Activated CD4-positive, CD25-positive, alpha-beta regulatory T cell treated with anti-CD3 and anti-CD28 coated beads, Interleukin-2, amount 50 U/mL, for 16 hours (primary cell): ENCODE measurements at places on chromosomes 3 and 15.

- DNase-seq = no peak
Measured at GRCh38 chr15:33500432-33501195, 189.8 kb downstream of the RYR3 start.

- DNase-seq = no peak
Measured at GRCh38 chr3:156892701-156893100, 66.5 kb downstream of the LEKR1 start.

GRCh38 chr15:73949496-73949895 is 23.2 kb downstream of the LOXL1 start:
- DNase-seq = no peak

GRCh38 chr3:147413686-147414389 is 4.7 kb downstream of the ZIC1 start:
- DNase-seq = no peak

DNA sequence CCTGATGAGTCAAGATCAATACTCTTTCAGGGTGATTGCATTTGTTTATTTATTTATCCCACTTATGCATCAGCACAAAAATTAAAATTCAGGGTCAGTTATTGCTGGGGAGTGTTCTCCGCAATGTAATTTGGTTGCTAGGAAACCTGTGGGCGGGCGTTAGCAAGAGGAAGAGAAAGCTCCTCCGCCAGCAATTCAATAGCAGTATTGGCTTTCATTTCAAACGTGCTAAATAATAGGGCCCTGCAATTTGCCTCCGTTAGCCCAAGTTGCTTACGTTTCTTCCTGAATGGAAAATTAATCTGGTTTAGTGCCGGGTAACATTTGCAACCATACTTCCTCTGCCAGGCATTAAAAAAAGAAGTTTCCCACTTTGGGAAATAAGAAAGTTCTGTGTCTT is 35.5 kb upstream of the PLCL2 start:
- peak; percentile 17 for DNase-seq

- DNase-seq = no peak
Measured at GRCh38 chr15:71591057-71591456, 219.3 kb upstream of the NR2E3 start.

DNA sequence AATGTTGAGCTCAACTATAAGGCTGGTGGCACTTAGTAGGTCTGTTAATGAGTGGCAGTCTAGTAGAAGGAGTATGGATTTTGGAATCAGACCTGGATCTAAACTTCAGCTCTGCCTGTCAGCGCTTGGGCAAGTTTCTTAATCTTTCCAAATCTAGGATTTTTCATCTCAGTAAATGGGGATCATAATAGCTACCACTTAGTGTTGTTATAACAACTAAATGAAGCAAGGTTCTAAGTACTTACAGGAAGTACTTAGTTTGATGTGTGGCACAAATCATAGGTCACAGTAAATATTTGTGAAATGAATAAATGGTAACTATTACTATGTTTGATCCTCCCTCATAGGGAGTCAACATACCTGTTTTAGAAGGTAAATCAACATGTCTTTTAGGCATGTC is 31.4 kb downstream of the SLC49A4 start:
- DNase-seq = no peak

DNA sequence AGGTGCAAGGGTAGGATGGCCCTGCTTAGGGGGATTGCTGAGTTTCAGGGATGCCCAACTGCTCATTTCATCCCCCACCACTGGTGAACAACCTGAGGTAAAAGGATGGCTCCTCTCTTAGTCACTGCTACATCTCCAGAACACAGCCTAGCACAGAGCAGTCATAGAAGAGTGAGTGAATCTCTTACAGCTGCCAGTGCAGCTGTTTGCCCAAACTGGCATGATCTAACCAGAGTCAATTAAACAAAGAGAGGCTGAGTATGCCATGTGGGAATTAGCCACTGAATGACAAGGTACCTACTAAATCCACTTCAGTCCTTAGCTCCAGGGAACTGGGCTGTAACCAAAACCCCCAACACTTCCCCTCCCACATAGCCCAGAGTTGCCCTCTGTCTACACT is 6.8 kb upstream of the NCKIPSD start:
- no peak for DNase-seq

DNA sequence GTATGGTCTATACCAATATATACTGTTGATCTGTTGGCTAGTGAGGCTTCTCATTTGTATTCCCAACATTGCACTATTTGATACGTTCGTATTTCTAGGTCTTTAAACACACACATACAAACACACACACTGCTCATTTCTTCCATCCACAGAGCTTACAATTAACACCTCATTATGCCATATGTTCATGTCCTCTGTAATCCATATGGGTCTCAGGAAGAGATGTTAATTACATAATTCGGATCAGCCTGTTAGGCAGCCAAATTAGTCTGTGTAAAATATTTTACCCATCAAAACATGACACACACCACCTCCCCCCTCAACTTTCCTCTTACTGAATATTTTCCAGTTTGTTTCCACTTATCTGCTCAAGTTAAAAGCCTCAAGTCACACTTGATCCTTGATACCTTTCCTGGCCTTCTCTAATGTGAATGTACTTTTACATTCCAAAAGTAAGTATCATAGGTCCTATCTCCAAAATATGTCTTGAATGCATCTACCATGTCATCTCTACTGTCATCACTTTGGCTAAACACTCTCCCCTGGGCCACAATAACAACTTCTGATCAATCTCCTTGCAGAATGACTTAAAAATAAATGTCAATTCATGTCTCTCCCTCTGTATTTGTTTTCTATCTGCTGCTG is 28.2 kb downstream of the EOGT start:
- no peak for DNase-seq

DNA sequence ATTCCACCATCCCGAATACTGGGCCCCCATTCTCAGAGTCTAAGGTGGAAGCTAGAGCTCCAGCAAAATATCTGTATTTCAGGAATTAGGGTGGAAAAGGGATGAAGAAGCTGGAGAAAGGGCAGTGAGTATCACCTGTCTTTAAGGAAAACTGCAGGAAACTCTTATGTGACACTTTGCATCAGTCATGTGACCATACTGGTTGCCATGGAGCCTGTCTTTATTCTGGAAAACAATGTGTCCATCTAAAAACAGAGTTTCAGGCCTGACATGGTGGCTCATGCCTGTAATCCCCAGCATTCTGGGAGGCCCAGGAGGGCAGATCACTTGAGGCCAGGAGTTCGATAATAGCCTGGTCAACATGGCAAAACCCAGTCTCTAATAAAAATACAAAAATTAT is 52.9 kb upstream of the FSIP1 start:
- DNase-seq = no peak
